ENCODE measurements at places on chromosomes 1 and 21. TPM values are rescaled to one million over a fixed set of nuclear protein-coding genes. Genes with fewer than 3 reads are reported as not detected.

GRCh38 chr21:38092051-38092450 is 164.7 kb upstream of the KCNJ15 start:
- DNase-seq = no peak

DNA sequence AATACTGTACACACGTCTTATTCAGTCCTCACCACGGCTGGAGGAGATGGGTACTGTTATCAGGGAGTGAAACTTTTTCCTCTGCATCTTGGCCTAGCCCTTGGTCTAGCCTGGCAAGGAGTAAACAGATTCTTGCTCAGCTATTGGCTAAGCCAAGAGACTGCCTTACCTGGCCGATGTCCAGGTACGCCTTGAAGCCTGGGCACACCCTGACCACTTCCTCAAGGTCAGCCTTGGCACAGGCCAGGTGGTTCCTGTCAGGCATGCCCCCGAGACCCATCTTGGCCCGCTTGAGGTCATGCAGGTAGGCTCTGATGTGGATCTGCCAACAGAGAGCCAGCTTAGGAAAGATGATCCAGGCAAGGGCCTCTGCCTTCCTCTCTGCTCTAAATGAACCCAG is 17.8 kb upstream of the PARS2 start:
- no peak for DNase-seq

DNA sequence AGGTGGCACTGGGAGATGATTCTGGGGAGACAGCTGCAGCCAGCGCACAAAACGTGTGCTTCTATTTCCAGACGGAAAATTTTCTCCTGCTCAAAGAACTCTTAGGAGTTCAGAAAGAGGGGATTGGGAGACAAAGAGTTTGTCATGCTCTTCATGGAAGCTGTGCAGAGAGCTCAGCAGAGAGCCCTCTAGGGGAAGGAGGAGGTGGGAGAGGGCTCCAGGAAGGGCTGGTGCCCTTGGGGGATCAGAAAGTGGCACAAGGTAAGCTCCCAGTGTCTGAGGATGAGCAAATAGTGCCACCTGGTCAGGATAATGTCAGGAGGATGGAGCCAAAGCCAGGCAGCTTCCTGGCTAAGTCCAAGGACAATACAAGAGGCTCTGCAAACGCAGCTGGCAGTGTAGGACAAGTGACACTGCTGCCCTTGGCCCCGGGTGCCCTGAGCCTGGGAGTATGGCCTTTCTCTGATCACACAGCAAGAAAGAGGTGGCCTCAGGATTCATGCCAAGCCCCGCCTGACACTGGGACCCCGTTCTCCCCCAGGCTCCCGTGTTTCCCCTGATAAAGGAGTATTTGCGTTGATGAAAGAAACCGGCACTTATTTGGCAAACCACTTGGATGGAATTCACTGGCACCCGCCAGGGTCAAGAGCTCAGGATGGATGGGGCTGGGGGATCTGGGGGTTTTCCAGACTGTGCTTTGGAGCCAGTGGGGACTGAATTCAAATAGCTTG is 254.0 kb downstream of the PTPRU start:
- DNase-seq = no peak

GRCh38 chr21:45102391-45102932 is 28.1 kb downstream of the ADARB1 start:
- DNase-seq = peak; percentile 65

DNA sequence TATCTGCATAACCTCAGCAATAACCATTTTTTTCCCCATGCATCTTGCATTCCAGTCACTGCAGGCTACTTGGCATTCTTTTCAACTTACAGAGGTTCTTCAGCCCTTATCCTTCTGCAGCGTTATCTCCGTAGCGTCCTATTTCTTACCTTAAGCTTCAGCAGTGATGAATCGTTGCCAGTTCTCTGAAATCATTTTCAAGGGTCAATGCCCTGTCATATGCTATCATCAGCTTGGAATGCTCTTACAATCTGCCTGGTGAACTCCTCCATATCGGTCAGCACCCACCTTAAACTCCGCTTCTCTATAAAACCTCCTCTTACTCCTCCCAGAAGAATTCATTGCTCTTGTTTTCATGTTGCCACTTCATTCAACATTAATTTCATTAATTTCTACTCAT is 105.1 kb upstream of the DPH5 start:
- DNase-seq = peak; percentile 76

DNA sequence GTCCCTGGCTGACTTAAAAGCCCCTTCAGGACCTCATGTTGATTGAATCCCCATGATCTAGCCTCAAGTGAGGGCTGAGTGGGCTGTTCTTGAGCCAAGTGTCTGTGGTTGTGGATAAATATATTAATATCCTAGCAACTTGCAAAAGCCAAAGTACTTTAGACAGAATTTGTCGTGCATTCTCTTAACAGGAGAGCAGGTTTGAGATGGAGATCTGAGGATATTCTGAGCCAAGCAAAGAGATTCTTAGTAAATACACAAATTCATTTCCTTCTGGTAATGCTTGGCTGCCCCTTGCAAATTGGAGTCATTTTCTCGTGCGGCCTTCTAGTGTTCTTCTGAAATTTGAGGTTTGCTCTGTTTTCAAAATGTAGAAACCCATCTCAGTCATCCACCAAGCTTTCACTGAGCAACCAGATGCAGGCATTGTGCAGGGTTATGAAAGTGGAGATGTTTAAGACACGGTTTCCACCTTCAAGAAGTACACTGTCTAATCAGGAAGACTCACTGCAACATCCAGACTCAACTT is 242.1 kb upstream of the JUN start:
- DNase-seq = peak; percentile 54

DNA sequence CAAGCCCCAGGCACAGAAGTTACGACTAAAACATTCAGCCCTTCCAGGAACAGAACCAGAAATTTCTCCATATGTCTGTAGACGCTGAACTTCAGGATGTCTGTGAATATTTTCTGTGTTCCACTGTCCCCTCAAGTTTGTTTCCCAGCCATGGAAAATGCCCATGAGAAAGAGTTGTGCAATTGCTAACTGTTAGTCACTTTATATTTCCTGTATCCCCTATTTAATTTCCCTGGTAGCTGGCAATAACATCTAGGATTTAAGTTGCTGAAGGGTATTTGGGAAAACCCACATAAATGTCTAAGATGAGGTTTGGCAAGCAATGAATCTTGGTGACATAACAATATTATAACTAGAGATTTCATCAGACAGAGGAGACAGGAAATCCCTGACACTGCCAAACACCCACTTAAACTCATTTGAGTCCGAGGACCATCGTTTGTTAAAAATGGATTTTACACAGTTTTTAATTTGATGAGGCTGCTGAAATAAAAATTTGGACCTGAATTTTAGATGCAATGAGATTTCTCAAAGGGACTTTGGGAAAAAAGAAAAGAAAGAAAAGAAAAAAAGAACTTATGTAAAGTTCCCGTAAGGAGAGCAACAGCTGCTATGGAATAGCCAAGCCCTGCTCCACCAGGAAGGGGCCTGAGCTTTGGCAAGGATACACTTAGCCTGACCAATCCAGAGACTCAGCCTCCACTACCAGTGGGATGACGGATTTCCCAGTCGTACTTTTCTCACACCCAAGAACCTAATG is 21.8 kb upstream of the ERRFI1 start:
- DNase-seq = peak; percentile 95

- DNase-seq = no peak
Measured at GRCh38 chr1:245810181-245810769, 655.5 kb downstream of the KIF26B start.

GRCh38 chr1:38253314-38253713 is 206.7 kb upstream of the POU3F1 start:
- DNase-seq = no peak

DNA sequence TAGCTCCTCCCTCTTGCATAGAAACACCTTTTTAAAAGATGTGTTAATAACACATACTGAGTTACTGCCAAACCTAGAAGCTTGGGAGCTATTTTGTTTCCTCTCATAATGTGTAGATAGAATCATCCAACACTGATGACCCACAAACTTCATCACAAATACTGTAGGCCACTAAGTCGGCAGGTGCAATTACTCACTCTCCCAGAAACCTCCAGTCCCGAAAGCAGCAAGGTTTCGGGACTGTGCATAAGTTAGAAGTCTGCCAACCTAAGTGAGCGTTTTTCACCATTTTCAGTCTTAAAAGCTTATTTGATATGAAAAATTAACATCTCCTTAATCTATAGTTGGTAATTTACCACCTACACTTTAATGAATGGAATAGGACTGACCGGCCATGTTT is 32.0 kb downstream of the C1orf198 start:
- no peak for DNase-seq

GRCh38 chr1:74429580-74429979 is 82.8 kb downstream of the LRRC53 start:
- DNase-seq = no peak

DNA sequence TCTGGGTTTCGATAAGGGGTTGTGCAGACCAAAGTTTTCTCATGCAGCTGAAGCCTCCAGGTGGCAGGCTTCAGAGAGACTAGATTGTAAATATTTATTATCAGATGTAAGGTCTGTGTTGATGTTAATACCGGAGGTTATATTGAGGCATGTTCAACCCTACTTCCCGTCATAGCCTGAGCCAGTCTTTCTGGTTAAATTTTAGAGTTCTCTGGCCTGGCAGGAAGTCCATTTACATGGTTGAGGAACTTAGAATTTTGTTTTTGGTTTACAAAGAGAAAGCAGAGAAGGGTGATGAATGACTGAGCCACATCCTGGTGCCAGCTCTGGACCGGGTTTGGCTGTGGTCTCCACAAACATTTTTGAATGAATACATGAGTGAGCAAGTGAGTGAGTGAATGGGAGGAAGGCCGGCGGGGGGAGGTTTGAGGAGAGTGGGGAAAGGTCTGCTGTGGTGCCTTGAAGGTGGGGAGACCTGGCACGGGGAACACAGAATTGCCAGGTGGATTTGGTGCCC is 218.5 kb downstream of the DISC1 start:
- DNase-seq = peak; percentile 85

DNA sequence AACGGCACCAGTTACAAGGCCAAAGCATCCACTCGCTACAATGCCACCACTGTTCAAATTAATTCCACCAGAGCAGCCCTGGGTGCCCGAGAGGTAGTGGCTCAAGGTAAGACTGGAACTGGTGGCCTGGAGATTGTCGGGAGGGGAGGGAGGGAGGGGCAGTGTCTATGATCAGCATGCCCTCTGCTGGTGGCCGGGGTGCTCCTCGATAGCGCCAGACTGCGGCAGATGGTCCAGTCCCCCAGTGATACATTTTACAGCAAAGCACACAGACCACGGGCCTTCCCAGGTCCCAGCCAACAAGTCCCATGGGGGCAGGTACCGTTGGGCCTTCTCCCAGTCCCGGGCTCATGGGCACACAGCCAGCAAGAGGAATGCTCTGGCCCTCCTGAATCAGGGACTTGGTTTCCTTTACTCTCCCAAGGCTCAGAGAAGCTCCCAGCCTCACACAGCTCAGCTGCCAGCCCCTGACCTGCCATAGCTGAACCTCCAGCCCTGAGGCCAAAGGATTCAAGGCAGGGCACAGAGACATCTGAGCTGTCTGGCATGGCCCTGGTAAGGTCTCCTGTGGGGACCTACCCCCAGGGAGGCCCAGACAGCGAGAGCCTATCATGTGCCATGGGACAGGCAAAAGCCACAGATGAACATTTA is 15.3 kb downstream of the ACOT7 start:
- no peak for DNase-seq

DNA sequence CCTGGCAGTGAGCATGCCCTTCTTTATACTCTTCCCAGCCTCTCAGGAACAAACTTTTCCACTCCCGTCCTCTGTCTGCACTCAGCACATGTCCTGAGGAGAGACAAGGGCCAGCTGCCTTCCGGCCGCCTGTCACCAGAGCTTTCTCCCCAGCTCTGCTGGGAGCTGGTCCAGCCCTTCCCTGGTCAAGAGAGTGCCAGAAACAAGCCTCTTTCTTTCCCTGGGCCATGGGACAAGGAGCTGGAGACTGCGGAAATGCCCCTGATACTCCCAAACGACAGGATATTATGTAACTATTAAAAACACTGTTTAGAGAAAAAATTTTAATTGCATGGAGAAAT is 10.4 kb downstream of the LAMB3 start:
- DNase-seq = no peak

DNA sequence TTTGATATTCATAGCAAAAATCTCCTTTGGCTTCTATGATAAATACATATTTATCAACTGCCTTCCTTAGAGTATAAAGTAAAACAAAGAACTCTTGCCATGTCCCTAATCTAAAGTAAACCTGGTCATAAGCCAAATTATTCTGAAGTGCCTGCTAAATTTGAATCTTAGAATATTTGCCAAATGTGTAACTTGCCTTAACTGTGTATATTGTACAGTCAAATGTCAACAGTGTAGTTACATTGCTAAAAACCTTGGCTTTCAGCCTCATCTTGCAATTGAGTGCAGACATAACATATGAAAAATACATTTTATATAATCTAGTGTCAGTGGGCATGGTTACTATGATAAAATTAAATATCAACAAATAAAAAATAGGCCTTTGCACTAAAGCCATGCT is 583.4 kb upstream of the ADAMTS5 start:
- DNase-seq = no peak

GRCh38 chr1:95380909-95381308 is 146.9 kb downstream of the RWDD3 start:
- DNase-seq = no peak

DNA sequence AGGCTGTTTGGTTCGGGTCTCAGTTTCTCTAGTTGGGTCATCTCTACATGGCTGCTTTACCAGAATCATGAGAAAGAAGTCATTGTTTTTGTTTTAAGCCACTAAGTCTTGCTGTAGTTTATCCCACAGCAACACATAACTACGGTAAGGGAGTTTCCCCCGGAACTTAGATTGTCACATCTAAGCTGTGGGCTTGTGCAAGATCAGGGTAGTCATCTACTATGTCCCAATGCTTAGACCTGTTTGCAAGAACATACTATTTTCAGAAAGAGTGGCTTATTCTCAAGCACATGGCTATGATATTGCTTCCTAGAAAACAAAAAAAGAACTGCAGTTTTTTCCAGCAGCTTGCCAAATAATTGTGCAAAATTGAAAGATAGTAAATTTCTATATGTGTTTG is 18.0 kb upstream of the OLIG2 start:
- DNase-seq = no peak

DNA sequence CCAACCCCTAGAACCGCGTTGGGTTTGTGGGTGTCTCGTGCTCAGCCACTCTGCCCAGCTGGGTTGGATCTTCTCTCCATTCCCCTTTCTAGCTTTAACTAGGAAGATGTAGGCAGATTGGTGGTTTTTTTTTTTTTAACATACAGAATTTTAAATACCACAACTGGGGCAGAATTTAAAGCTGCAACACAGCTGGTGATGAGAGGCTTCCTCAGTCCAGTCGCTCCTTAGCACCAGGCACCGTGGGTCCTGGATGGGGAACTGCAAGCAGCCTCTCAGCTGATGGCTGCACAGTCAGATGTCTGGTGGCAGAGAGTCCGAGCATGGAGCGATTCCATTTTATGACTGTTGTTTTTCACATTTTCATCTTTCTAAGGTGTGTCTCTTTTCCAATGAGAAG is 18.7 kb downstream of the TFF3 start:
- no peak for DNase-seq

- DNase-seq = peak; percentile 27
Measured at GRCh38 chr1:37875833-37876232, 16.4 kb upstream of the MTF1 start.

The HDAC1 gene
- total RNA-seq = 117 TPM

The NCDN gene
- total RNA-seq = 10.9 TPM

The CD84 gene
- total RNA-seq = not detected

The ZZZ3 gene
- total RNA-seq = 88.9 TPM

The NHLH1 gene
- total RNA-seq = 0.05 TPM

The EXO5 gene
- 8.3 TPM for total RNA-seq

The PLA2G2F gene
- 0.52 TPM for total RNA-seq

The NTNG1 gene
- total RNA-seq = 32.8 TPM

The PLA2G2C gene
- total RNA-seq = not detected

The KRTAP19-1 gene
- not detected for total RNA-seq

The ARID4B gene
- total RNA-seq = 59.3 TPM

The PDZK1 gene
- total RNA-seq = 229 TPM

Measured in renal cortical epithelial cell (primary cell).